Fibroblast of mammary gland (primary cell): ENCODE measurements at places on chromosomes 12 and 14.

- peak; percentile 95 for DNase-seq
These were observed 51.5 kb downstream of the DCAF5 start for GRCh38 chr14:69101331-69101826.

DNA sequence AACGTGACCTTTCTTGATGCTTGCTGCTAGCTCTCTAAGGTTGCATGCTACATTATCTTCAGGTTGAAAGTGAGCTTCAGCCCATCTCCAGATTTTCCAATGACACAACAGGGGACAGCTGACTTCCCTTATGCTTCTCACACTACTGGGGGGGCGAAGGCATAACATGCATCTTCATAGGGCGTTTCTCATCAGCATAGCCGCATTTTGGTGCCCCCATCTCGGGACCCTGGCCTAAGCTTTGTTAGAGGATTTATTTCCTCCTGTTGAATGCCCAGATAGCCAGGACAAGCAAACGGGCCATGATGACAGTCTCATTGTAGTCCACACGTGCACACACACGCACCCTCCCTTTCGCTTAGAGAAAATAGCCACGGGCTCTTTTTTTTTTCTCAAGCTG is 30.7 kb downstream of the SSPN start:
- DNase-seq = no peak

- no peak for DNase-seq
These were observed 10.8 kb downstream of the ITPK1 start for GRCh38 chr14:93104961-93105360.

GRCh38 chr14:60963761-60964160 is 17.1 kb downstream of the TRMT5 start:
- no peak for DNase-seq

DNA sequence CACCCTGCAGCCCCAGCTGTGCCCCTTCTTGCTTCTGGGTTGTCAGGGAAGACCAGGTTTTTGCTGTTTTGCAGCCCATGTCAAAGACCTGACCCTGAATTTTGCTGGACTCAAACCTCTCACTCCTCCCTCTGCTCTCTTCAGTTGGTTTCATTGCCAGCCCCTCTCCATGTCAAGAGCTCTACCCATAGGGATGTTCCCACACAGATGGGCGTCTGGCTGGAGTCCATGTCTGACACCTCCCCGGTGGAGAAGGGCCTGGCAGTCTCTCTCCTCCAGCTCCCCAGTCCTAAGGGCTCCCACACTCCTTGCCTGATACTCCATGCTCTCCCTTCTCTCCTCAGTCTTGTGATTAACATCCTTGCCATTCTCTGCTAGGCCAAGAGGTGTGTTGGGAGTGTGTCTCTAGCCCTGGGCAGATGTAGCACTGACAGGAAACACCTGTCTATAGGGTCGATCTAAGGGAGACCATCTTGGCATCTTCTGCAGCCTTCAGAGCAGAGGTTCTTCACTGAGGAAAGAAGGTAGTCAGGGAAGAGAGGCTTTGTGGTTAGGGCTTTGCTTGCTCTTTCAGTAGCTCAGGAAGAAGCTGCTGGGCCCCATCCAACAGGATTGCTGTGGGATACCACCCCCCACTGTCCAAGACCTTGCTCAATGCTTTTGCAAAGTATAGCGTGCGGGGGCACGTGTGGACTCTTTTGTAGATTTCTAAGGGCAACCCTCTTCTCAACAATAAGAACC is 4.7 kb downstream of the ASIC1 start:
- no peak for DNase-seq

- DNase-seq = no peak
These were observed 14.2 kb upstream of the HELB start for GRCh38 chr12:66288121-66288520.

- no peak for DNase-seq
These were observed 2.1 kb upstream of the EDDM3A start for GRCh38 chr14:20743556-20743955.

- DNase-seq = no peak
These were observed 10.3 kb upstream of the LRRC23 start for GRCh38 chr12:6894321-6894720.
